ENCODE measurements at places on chromosomes 4 and X. TPM values are rescaled to one million over a fixed set of nuclear protein-coding genes. Genes with fewer than 3 reads are reported as not detected.

GRCh38 chrX:40146262-40147125 is 48.7 kb upstream of the BCOR start:
- H3K4me1 ChIP-seq, result peaks cover 34% of the 10 kb centered on the region
- peak; percentile 62 for DNase-seq
- H3K36me3 ChIP-seq, result no peaks in the 10 kb centered on the region

- no peak overlapping the region for H3K4me3 ChIP-seq
- no peak for DNase-seq
- no peak overlapping the region for H3K27ac ChIP-seq
- no peaks in the 10 kb centered on the region for H3K36me3 ChIP-seq
- H3K27me3 ChIP-seq, result no peaks in the 10 kb centered on the region
Measured at GRCh38 chr4:100988876-100989275, 358.4 kb downstream of the PPP3CA start.

Gene MAP3K15
- 3.1 TPM for total RNA-seq

GRCh38 chrX:133781174-133781573 is 204.2 kb downstream of the GPC3 start:
- H3K4me3 ChIP-seq, result no peak overlapping the region
- H3K27ac ChIP-seq, result no peak overlapping the region
- no peaks in the 10 kb centered on the region for H3K36me3 ChIP-seq
- H3K27me3 ChIP-seq, result no peaks in the 10 kb centered on the region

Gene AMTN
- total RNA-seq, result not detected

GRCh38 chr4:14269824-14270223 is 642.3 kb upstream of the BOD1L1 start:
- H3K4me1 ChIP-seq, result no peaks in the 10 kb centered on the region
- no peaks in the 10 kb centered on the region for H3K36me3 ChIP-seq
- no peaks in the 10 kb centered on the region for H3K27me3 ChIP-seq
- H3K4me3 ChIP-seq, result no peak overlapping the region

Gene GATA1
- not detected for total RNA-seq

GRCh38 chrX:9420275-9421265 is 44.3 kb upstream of the TBL1X start:
- no peaks in the 10 kb centered on the region for H3K4me1 ChIP-seq
- H3K27me3 ChIP-seq, result no peaks in the 10 kb centered on the region
- H3K27ac ChIP-seq, result no peak overlapping the region
- DNase-seq, result peak; percentile 12

All from GM23338 (cell line).